ENCODE measurements at places on chromosomes 4 and X.

DNA sequence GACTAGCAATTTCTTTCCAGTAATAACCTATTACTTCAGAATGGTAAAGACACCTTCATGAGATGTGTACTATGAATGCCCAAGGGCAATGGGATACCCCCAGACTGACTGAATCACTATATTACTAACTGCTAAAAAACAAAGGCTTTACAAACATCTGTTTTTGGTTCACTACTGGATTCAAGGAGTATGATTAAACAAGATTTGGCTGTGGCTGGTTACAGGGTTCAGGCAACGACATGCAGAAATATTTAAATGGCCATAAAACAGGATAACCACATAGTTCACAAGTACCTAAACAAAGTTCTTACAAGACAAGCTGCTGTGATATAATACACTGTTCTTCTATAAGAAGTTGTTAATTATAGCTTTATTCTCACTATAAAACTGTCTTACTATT is 128.2 kb downstream of the FRYL start:
- peak; percentile 73 for DNase-seq

DNA sequence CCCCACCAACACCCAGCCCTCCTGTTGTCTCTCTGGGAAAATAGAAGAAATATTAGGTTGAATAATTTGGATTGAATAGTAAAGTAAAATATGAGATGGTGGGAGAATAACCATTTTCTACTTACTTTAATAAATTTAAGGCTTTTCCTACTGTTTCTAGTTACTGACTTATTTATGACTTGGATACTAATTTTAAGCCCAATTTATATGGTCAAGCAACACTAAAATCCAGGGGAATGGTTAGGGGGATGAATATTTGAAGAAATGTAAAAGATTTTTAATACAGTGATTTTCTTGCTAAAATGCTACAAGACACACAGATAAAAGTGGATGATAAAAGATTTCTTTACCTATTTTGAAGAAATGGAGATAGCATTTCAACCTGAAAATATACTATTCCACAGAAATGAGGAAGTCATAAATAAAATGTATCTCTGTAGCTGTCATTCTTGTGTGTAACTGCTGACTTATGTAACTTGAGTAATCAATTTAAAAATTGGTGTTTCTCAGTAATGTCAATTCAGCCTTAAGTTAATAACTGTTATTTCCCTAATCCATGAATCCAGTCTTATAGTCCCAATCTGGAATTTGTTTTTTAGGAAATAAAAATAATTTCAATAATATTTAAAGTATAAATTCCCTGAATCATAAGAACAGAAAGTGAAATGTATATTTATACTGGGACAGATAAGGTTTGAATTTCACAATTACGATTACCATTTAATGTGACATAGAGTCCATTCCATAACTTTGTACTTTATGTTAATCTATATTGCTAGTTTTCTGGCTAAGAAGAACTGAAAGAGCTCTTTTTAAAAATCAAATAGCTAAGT is 24.3 kb upstream of the IL2 start:
- DNase-seq = no peak

GRCh38 chr4:162803378-162803777 is 363.3 kb downstream of the NAF1 start:
- DNase-seq = no peak

DNA sequence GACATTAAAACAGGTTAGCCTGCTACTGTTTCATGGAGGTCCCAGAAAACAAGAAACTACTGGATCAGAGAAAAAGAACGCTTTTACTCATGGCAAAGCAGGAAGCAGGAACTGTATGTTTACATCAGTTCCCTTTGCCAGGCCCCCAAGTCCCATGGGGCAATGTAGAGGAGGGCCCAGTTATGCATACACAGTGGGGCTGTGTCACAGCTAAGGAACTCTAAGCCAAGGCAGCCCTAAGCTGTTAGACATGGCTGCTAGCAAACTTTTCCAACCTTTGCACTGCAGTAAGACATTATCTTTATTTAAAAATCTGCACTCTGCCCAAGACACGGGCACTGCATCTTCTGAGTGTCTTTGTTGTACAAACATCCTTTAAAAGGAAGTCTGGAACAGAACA is 975.8 kb downstream of the C4orf33 start:
- no peak for DNase-seq

DNA sequence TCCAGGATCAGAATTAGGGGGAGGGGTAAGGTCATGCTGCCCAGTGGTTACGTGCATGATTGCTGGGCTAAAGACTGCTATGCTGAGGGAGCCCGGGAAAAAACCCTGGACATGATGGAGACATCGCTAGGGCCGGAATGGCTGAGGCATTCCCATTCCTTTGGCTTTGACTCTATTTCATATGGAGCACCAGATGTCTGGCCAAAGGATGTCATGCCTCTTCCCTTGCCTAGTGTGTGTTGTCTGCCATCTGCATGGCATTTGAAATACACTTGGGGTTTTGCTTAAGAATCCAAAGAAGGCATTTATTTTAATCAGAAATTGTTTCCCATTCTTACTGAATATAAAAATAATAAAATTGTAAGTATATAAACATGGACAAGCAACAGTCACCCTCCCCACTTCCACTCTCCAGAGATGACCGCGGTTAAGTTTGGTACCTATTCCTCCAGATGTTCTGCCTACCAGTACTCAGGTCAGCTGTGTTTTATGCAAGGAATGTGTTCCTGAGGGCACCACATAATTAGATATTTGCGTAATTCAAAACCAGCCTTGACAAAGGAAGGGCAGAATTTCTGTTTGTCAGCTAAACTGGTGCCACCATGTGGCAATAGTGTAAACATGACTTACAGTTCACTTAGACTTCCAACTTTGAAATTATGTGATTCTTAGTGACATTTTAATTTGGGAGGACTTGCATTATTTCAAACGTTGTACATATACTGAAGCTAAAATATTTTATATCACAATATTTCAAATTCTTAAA is 105.9 kb downstream of the CT47B1 start:
- DNase-seq = peak; percentile 80

DNA sequence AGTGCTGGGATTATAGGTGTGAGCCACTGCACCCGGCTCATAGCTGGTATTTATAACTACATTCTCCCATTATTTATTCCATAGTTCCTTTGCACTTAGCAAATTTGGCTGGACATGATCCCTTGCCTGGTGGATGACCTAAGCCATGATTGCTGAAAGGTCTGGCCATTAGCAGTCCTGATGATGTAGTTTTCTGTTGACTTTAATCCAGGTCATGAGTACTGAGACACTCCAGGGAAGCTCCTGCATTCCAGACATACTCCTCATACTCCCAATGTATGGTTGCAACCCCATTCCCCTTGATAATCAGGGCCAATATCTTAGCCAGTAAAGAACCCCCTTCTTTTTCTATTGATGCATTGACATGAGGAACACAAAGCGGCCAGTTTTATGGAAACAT is 24.4 kb upstream of the MGST2 start:
- DNase-seq = peak; percentile 65

DNA sequence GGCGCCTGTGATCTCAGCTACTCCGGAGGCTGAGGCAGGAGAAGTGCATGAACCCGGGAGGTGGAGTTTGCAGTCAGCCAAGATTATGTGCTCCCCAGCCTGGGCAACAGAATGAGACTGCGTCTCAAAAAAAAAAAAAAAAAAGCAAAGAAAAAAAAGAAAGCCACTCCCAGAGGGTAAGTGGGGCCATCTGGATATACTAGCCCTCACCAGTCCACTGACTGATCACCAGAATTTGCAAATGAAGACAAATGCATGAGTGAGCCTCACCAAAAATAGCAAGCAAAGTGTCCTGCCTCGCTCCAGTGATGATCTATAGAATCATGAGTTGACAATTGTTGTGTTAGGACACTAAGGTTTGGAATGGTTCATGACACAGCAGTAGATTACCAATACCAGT is 47.6 kb downstream of the ZFP42 start:
- DNase-seq = no peak

DNA sequence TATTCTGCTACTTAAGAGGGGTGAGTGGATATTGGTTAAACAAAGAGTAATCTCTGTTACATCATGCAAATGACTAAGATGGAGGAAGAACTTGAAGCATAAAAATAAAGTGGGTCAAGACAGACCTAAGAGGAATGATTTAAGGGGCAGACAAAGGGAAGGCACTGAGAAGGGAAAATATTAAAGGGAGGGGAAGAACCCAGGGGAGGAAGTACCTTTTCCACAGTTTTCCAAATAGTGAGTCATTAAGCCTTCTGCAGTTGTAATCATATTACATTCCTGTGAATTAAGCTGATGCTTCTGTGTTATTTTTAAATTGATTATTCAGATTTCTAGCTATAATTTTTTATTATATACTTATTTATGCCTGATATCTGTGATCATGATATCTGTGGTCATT is 253.3 kb downstream of the CENPC start:
- DNase-seq = no peak

DNA sequence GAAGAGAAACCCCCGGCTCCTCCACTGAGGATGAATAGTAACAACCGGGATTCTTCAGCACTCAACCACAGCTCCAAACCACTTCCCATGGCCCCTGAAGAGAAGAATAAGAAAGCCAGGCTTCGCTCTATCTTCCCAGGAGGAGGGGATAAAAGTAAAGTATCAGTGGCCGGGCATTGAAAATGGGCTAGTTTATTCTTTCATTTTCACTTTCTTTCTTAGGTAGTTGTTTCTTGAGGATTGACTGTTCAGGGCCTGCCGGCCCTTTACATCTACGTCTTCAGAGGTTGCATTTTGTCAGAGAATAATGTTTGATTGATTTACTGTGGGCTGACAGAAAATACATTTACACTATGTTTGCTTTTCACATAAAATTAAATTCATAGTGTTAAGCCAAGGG is 27.1 kb downstream of the PAK3 start:
- no peak for DNase-seq

GRCh38 chrX:16578218-16578617 is 71.7 kb upstream of the S100G start:
- peak; percentile 64 for DNase-seq

- no peak for DNase-seq
These were observed 182.2 kb upstream of the KCNIP4 start for GRCh38 chr4:22130741-22131140.

DNA sequence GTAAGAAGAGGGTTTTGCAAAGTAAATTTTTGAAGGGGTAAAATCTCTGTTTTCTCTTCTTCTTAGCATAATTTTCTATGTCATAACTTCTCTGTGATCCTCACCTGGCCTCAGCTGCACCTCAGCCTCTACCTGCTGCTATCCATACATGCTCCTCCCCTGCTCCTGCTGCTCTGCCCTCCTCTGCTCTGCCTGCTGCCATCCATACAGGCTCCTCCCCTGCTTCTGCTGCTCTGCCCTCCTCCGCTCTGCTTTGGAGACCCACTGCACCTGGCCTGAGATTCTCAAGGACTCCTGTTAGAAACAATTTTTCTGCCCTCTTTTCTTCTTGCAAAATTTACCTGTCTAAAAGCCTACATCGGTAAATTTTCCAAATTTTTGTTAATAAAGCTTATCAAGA is 388.6 kb upstream of the PITX2 start:
- no peak for DNase-seq

GRCh38 chr4:66804979-66805378 is 740.3 kb downstream of the CENPC start:
- no peak for DNase-seq

GRCh38 chrX:129939986-129940385 is 34.0 kb downstream of the UTP14A start:
- no peak for DNase-seq
